ENCODE measurements at places on chromosomes 11 and 22.

- peak; percentile 98 for DNase-seq
Measured at GRCh38 chr11:33044285-33044756, 4.9 kb downstream of the TCP11L1 start.

DNA sequence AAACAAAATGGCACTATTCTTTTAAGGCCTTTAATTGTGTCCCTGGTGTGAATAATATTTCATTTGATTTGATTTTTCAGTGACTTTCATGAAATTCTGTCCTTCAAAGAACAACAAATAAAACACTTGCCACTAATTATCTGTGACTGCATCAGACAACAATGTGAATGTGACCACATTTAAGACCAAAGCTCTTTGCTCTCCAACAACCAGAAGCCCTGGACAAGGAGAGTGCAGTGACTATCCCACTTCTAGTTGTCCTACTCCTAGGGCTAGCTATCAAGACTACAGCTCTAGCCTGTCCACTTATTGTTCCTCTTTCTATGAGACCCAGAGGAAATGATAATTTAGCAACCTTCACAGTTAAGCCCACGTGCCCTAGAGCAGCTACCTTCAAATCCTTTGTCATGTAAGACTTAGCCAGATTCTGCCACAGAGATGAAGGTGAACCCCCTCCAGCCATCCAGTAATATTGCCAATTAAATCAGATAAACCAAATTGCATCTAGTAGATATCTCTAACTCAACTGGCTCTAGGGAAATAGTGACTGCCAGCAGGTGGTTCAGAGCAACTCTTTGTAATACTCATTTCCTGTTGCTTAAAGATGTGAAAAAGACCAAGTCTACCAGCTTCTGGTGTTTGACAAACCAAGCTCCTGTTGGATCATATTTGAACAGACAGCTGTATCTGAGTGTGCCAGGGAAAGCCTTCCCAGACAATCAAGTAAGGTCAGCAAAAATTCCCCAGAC, 142.6 kb upstream of the BLID start:
- peak; percentile 14 for DNase-seq

- DNase-seq = no peak
Measured at GRCh38 chr22:23262518-23263332, 82.4 kb downstream of the BCR start.

DNA sequence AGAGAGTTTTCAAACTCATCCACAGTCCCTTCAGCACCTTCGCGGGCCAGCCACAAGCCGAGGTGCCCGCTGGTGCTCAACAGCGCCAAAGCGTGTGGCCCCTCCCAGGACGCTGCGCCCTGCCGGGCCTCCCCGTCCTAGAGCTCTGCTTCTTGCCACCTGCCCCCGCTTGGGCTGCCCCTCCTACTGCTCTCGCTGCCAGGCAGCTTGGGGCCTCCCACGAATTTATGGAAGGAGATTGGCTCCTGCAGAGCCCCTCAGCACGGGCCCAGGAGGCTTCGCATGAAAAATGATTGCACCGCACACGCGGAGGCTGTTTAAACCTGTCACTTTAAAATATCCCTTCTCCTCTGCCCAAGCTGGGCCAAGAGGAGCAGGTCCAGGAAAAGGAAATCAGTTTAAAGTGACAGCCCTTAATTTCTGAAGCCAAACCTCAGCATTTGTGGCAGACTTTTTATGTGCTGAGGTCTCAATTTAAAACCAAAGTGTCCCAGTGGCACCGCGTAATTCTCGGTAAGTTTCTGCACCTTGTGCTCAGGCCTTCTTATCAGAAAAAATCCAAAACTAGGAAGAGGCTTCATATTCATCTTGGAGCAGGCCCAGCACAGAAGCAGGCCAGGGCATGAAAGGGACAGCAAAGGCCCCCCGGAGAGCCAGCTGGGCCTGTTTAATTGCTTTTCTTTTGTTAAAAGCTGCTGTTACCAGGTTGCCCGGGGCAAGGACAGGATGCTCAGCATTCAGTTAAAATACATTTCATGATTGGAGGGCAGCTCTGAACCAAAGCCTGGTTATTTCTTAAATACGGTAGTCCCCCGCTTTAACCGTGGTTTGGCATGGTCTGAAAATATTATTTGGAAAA, 303.6 kb downstream of the OPCML start:
- no peak for DNase-seq

DNA sequence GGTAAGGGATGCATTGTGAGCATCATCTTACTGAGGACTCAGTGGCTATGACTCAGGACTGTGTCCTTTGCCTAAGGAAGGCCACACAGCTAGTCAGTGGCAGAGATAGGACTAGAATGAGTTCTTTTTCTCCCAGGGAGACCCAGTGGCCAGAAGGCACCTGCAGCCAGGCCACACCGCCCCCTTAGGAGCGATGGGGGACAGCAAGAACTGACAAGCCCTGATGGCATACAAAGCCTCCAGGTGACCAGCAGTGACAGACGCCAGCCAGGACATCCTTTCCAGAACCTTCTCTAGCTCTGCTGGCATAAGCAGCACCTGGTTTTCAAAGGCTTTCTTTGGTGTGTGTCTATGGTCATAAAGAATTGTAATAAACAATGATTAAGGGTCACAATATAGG, 240.1 kb downstream of the ST3GAL4 start:
- DNase-seq = no peak

DNA sequence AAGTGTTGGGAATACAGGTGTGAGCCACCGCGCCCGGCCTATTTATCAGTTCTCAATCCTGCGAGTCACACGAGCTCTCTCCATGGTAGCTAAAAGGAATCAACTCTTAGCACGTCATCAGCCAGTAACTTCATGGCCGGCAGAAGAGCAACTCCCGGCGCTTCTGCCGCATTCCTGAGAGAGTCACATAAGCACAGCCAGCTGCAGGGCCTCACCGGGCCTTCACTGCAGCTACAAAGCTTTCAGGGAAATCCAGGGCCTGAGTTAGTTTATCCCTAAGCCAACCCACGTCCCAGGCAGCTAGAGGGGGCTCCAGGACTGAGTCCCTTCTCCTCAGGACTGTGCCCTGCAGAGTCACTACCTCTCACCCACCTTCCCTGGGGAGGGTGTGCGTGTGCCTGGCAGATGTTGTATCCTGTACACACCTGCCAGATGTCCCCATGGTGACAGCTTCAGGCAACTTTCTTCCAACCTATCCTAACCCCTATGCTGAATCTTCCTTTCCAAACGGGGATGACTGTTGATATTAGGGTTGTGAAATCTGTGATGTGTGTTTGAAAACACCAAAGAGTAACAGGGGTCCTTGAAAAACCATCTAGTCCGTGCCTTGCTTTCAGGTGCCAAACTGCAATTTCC, 45.9 kb upstream of the ARFGAP3 start:
- DNase-seq = no peak

DNA sequence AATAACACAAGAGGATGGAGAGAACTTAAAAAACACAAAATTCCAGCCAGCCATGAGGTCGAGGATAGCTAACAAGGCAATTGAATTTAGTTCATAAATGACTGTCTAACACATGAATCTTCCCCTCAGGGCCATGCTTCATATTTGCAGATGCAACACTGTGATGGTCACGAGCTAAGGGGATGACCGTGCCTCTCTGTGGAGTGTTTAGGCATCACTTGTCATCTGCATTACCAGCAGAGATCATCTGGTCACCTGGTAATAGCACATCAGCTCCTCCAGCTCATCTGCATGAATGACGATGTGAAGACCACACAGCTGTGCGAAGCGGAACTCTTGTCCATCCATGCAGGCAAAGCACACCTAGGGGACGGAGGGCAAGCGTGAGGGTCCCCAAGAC, 20.9 kb upstream of the SLC25A1 start:
- DNase-seq = no peak

GRCh38 chr11:64122411-64123410, 43.2 kb downstream of the MACROD1 start:
- DNase-seq = no peak

DNA sequence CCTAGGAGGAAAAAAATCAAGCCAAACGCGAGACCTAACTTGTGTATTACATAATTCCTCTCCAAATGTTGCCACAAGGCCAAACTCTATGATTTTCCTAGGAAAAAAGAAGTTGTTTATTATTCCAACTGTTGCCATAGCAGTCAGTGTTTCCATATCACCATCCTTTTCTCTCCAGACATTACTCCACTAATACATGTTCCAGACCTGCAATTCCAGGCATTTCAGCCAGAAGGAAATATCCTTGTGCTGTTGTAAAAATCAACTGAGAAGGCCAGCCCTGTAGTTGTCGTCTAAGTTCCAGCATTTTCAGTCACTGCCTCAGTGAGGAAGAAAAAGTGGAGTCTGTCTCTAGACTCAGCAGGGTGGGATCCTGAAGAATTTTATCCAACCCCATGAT, 33.1 kb upstream of the PAMR1 start:
- DNase-seq = no peak

DNA sequence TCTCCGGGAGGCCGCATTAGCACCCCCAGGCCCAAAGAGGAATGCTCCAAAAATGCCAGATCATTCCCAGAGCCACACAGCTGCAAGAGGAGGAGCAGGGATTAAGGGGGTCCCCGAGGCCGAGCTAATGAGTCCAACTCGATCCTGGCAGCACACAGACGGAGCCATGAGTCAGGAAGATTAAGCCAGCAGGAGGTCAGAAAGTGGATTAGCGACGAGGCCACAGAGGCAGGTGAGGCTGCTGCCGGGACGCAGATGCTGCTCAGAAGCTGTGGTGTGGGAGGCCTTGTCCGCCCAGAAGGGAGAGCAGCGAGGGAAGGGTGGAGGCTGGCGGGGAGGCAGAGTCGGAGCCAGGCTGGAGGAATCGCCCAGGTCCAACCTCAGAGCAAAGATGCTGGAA, 120.5 kb downstream of the SHANK2 start:
- no peak for DNase-seq
